Right atrium auricular region (tissue), 2 donors: ENCODE measurements at places on chromosomes 3 and 15. TPM values are rescaled to one million over a fixed set of nuclear protein-coding genes. Genes with fewer than 3 reads are reported as not detected.

GRCh38 chr3:48492461-48493202, 11.3 kb downstream of the SHISA5 start:
- no peak overlapping the region for H3K27ac ChIP-seq
- H3K27me3 ChIP-seq, result no peaks in the 10 kb centered on the region
- no peaks in the 10 kb centered on the region for H3K4me1 ChIP-seq
- no peak overlapping the region for H3K4me3 ChIP-seq
- no peak for DNase-seq

DNA sequence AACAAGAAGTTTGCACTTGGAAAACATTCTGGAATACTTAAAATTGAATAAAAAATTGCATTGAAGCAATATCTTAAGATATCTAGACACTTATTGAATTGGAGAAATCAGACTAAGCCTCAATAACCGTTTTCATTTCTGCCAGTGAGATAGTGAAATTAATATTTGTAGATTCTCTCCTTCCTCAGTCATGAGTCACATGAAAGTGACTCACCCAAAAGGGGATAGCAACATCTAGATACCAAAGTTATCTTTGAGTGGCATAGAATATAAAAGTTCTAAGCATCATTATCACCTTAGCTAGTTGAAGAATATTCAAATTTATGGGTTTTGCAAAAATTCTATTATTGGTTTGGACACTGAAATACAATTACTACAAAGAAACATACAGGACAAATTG, 614.8 kb upstream of the ZNF717 start:
- no peaks in the 10 kb centered on the region for H3K27me3 ChIP-seq
- H3K36me3 ChIP-seq, result no peaks in the 10 kb centered on the region
- no peak overlapping the region for H3K27ac ChIP-seq
- no peaks in the 10 kb centered on the region for H3K4me1 ChIP-seq
- no peak overlapping the region for H3K4me3 ChIP-seq
- no peak for DNase-seq

GRCh38 chr15:68224546-68225250, 4.8 kb downstream of the CLN6 start:
- no peaks in the 10 kb centered on the region for H3K36me3 ChIP-seq
- no peaks in the 10 kb centered on the region for H3K27me3 ChIP-seq
- no peak overlapping the region for H3K27ac ChIP-seq
- peaks cover 15% of the 10 kb centered on the region for H3K4me1 ChIP-seq

DNA sequence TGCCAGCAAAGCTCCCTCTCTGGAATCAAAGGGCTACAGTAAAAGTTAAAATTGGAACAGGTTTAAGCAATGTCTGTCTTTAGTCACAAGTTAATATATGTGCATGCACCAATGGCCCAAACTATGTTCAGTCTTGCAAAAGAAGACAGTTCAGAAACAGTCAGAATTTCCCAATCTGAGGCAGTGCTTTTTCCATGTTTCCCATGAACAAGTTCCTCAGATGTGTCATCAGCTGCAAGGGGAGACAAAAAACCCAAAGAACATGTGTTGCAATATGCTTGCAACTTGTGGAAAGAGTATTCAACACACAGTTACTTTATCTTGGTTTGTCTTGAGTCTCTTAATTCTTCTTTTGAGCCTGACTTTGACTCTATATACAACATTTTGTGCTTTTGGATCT, 148.4 kb downstream of the USP13 start:
- no peaks in the 10 kb centered on the region for H3K36me3 ChIP-seq
- no peak overlapping the region for H3K4me3 ChIP-seq
- no peak for DNase-seq
- H3K4me1 ChIP-seq, result no peaks in the 10 kb centered on the region

Gene COL7A1
- 1.9 TPM for total RNA-seq

DNA sequence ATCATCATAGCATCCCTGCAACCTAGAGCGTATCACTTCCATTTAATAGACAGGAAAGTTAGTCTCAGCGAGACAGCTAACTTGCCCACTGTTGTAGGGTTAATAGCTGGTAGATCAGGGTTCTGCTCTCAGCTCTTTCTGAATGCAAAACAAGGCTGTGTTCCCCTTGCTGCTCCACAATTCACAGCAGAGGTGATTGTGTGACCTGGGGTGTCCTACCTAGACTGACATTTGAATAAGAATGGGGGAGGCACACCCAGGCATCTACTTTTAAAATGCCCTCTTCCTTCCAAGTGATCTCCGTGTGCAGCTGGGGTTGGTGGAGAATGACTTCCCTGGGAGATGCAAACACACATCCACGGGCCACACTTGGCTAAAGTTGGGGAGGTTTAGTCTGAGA, 43.0 kb upstream of the CACNA2D3 start:
- H3K27ac ChIP-seq, result no peak overlapping the region
- H3K27me3 ChIP-seq, result no peaks in the 10 kb centered on the region
- no peaks in the 10 kb centered on the region for H3K36me3 ChIP-seq
- no peak overlapping the region for H3K4me3 ChIP-seq

- H3K4me1 ChIP-seq, result no peaks in the 10 kb centered on the region
- H3K36me3 ChIP-seq, result no peaks in the 10 kb centered on the region
- no peak overlapping the region for H3K4me3 ChIP-seq
- H3K27me3 ChIP-seq, result no peaks in the 10 kb centered on the region
Observed at GRCh38 chr15:28895146-28895545, 9.4 kb downstream of the APBA2 start.

Gene RBP2
- total RNA-seq, result not detected

- H3K4me1 ChIP-seq, result peaks cover 14% of the 10 kb centered on the region
- H3K27ac ChIP-seq, result peak overlapping the region; percentile 77
- H3K36me3 ChIP-seq, result no peaks in the 10 kb centered on the region
- no peaks in the 10 kb centered on the region for H3K27me3 ChIP-seq
Observed at GRCh38 chr3:141231952-141232823, 563 bp downstream of the PXYLP1 start.

- no peak overlapping the region for H3K4me3 ChIP-seq
- no peaks in the 10 kb centered on the region for H3K27me3 ChIP-seq
- no peaks in the 10 kb centered on the region for H3K4me1 ChIP-seq
- H3K27ac ChIP-seq, result no peak overlapping the region
Observed at GRCh38 chr3:57863380-57863779, 107.3 kb downstream of the SLMAP start.

- peaks cover 39% of the 10 kb centered on the region for H3K4me1 ChIP-seq
- peak within 1 kb of the TSS; percentile 91 for H3K27ac ChIP-seq
- peak within 1 kb of the TSS; percentile 81 for H3K4me3 ChIP-seq
- H3K27me3 ChIP-seq, result no peaks in the 10 kb centered on the region
- DNase-seq, result peak; percentile 64
Observed at GRCh38 chr15:57591822-57592367, at the start of gene MYZAP. MYZAP (plus strand) TSS chr15:57591904; CDS start chr15:57592035, 131 bp downstream.

Gene SLC22A14
- not detected for total RNA-seq

GRCh38 chr3:140941434-140942220, at the start of gene SLC25A36:
SLC25A36 (plus strand) TSS chr3:140941836; CDS start chr3:140942055, 219 bp downstream.
- H3K4me3 ChIP-seq, result peak within 1 kb of the TSS; percentile 95
- H3K27ac ChIP-seq, result peak within 1 kb of the TSS; percentile 99
- H3K4me1 ChIP-seq, result peaks cover 33% of the 10 kb centered on the region

Gene CXCR6
- total RNA-seq, result 1.2 TPM

Gene CADPS
- total RNA-seq, result 48.2 TPM

DNA sequence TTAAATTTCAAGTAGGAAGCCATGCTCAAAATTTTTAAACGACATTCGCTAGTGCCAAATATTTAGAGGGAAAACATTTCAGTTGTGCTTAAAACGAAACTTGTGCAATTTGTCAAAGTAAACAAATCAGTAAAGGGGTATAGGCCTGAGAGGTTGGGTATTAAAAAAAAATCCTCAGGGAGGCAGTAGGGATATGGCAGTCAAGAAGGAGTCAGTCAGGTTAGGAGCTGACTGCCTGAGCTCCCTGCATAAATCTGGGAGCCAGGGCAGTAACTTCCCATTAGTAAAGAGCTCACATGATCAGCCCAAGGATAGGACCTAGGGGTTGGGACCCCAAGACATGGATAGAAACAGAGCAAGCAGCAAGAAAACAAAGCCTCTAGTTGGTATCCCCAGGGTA, 120.7 kb upstream of the STAC start:
- H3K4me1 ChIP-seq, result no peaks in the 10 kb centered on the region
- H3K27ac ChIP-seq, result no peak overlapping the region
- no peaks in the 10 kb centered on the region for H3K36me3 ChIP-seq
- H3K4me3 ChIP-seq, result no peak overlapping the region

Gene RETNLB
- total RNA-seq, result not detected

Gene ADAM10
- 40.8 TPM for total RNA-seq

DNA sequence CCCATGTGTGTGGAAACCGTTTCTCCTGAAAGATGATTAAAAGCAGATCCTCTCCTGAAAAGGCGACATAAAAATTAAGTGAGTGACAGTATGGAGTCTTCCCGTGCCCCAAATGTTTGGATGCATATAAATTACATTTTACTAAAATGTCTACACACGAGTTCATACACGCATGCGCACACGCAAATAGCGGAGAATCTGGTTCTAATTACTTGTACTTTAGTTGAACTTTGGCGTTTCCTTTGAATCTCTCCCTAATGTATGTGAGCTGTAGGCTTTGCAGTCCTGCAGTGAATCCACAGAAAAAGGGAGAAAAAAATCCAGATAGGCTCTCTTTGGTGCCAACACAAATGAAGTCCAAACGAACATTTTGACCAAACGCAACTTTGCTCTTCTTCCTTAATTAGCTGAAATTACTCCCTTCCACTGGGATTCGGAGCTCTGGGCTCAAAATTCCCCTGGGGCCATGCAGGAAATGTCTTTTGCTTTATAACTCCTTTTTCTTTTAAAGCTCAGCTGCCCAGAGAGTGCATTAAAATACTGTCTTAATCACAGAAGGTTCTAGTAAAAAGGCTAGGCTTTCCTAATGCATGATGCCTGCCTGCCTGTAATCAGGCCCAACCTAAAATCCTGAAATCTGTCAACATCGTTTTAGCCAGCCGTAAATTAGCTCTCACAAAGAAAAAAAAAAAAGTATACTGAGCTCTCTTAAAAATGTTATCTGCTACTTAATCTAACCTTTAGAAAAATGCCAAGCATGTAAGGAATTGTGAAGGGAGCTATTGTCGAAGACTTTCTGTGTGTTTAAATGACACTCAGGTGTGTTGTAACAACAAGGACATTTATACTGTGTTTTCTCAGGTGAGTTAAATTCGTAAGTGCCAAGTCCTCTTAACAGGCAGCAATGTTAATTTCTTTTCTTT, 26.2 kb downstream of the RARB start:
- H3K36me3 ChIP-seq, result no peaks in the 10 kb centered on the region
- H3K27me3 ChIP-seq, result no peaks in the 10 kb centered on the region
- H3K4me3 ChIP-seq, result peak overlapping the region; percentile 1
- peak overlapping the region; percentile 86 for H3K27ac ChIP-seq

Gene ZPLD1
- total RNA-seq, result not detected

GRCh38 chr3:119315600-119316312, 21.6 kb downstream of the ARHGAP31 start:
- no peak overlapping the region for H3K4me3 ChIP-seq
- H3K36me3 ChIP-seq, result peaks cover 7% of the 10 kb centered on the region

GRCh38 chr15:63985221-63986184, 60.8 kb downstream of the DAPK2 start:
- DNase-seq, result peak; percentile 93
- peaks cover 62% of the 10 kb centered on the region for H3K4me1 ChIP-seq
- H3K4me3 ChIP-seq, result no peak overlapping the region
- no peaks in the 10 kb centered on the region for H3K27me3 ChIP-seq

DNA sequence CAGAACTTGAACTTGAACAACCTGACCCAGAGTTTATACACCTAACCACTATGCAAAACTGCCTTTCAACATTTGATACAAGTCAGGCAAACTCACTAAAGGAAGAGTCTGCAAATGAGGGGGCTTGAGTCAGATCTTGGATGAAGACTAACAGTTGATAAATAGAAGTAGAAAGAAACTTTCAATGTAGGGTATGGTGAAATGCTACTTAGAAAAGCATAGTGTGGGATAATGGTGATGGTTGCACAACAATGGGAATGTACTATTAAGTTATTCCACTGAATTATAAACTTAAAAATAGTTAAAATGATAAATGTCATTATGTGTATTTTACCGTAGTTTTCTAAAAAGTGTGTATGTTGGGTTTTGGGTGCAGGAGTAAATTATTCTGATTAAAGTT, 19.7 kb upstream of the ZNF280D start:
- H3K27me3 ChIP-seq, result no peaks in the 10 kb centered on the region
- no peak for DNase-seq
- no peak overlapping the region for H3K27ac ChIP-seq
- no peaks in the 10 kb centered on the region for H3K36me3 ChIP-seq

DNA sequence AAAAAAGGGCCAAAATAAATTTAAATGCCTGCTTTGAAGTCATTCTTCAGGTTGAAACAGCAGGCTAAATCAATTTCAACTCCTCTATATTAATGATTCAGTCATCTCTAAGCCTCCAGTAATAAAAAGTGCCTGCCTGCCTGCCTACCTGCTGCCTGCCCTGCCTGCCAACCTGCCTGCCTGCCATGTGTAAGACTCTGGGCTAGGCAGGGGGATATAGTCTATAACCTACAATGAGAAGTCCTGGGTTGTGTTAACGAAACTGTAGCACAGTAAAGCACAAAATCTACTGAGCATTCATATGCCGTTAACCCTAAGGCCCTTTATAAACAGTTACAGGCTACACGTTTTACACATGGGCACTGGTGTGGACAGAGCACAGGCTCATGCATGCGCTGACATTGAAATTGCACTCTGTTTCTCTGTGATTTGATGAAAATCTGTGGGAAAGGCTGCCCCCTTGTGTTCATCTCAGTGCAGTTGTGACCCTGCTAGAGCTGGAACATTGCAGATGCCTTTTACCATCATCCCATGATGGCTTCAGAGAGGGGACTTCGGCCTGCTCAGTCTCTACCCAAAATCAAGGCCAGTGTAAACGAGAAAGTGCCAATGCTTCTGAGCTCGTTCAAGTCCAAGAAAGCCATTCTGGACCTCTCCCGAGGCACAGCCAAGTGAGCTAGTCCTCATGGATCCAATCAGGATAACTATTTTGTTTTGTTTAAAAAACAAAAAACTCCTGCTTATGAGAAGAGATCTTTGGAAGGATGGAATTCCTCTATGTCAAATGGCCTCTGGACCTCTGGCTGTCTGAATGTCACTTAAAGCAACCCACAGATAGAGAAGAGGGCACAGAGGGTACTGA, 64.6 kb downstream of the EFL1 start:
- no peak overlapping the region for H3K4me3 ChIP-seq
- H3K36me3 ChIP-seq, result no peaks in the 10 kb centered on the region
- H3K4me1 ChIP-seq, result peaks cover 21% of the 10 kb centered on the region
- peak; percentile 81 for DNase-seq
- H3K27ac ChIP-seq, result no peak overlapping the region

DNA sequence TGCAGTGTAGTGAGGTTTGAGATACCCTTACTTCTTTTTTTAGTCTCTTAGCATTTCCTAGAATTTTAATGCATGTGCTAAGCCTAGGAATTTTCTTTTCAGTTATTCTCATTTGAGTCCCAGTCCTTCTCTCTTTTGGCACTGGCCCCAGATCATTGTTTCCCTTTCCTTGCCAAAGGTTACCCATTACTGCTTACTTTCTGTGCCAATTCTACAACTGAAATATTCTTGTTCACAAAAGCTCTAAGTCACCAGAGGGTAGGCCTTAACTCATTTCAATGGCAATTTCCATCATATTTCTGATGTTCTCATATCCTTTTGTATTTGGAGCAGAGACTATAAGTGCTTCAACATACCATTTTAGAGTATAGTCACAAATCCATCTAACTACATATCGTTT, 199.6 kb upstream of the CBLB start:
- no peaks in the 10 kb centered on the region for H3K27me3 ChIP-seq
- DNase-seq, result no peak
- H3K36me3 ChIP-seq, result no peaks in the 10 kb centered on the region
- no peak overlapping the region for H3K4me3 ChIP-seq
- H3K4me1 ChIP-seq, result peaks cover 17% of the 10 kb centered on the region
- peak overlapping the region; percentile 37 for H3K27ac ChIP-seq

- no peak overlapping the region for H3K4me3 ChIP-seq
- no peak for DNase-seq
- no peak overlapping the region for H3K27ac ChIP-seq
- H3K27me3 ChIP-seq, result no peaks in the 10 kb centered on the region
Observed at GRCh38 chr3:37608061-37608702, 253.5 kb upstream of the CTDSPL start.
